Fibroblast of skin of left quadriceps (primary cell): ENCODE measurements at places on chromosomes 4 and X.

GRCh38 chr4:48780865-48781214 is 761 bp upstream of the FRYL start:
- DNase-seq: no peak

- no peak for DNase-seq
These were observed 542.1 kb upstream of the HS3ST1 start for GRCh38 chr4:11970754-11971153.

DNA sequence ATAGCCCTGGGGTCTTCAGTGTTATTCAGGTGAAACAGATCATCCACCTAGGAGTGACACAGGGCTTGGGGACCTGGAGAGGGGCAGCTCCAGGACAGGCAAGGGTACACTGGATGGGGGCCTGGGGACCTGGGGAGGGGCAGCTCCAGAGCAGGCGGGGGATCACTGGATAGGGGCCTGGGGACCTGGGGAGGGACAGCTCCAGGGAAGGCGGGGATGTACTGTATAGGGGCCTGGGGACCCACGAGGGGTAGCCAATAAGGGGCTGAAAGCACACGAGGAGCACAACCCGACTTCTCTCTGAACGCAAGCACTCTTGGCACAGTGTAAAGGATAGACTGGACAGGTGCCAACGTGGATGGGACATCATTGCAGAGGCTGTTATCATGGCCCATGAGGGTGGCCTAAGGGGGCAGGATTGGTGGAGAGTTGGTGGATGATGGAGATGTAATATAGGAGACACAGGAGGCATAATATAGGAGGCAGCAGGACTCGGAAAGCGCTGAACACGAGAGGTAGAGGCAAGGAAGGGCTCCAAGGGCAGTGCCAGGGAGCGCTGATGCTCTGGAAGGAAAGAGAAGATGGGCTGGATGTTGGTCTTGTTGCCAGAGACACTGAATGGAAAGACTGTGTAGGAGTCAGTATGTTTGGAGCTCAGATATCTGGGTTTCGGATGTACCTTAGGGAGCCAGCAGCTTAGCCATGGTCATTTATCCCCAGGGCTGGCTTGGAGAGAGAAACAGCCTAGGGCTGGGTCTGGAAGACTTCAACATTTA is 37.9 kb upstream of the FGFBP2 start:
- DNase-seq: no peak

- DNase-seq: no peak
These were observed 333.3 kb upstream of the DDX53 start for GRCh38 chrX:22666441-22666840.

GRCh38 chr4:82710197-82710929 is 88.2 kb downstream of the SCD5 start:
- DNase-seq: no peak

GRCh38 chr4:139455126-139455538 is 1.2 kb downstream of the RAB33B start:
- no peak for DNase-seq

GRCh38 chr4:38734446-38734845 is 48.3 kb downstream of the TLR10 start:
- no peak for DNase-seq

DNA sequence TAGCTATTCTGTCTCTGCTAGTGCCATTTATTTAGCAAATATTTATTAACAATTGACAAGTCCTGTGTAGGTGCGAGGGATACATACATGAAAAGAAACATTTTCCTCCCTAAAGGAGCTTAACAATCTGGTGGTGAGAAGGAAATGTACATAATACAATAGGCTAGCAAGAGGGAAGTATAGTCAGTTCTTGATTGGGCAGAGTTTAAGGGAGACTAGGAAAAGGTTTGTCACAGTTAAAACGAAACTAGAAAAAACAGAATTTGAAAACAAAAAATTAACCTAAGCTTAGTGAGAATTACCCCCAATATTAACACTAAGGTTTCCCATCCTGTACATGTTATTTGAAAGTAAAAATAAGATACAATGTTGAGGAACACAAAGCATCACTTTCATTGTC is 8.6 kb upstream of the MAML3 start:
- DNase-seq: no peak

- no peak for DNase-seq
These were observed 655.6 kb upstream of the PCDH10 start for GRCh38 chr4:132493476-132493875.

- DNase-seq: peak; percentile 35
These were observed 1040.7 kb downstream of the RAPGEF2 start for GRCh38 chr4:160143574-160143973.
